ENCODE measurements at places on chromosomes 3 and 15.

DNA sequence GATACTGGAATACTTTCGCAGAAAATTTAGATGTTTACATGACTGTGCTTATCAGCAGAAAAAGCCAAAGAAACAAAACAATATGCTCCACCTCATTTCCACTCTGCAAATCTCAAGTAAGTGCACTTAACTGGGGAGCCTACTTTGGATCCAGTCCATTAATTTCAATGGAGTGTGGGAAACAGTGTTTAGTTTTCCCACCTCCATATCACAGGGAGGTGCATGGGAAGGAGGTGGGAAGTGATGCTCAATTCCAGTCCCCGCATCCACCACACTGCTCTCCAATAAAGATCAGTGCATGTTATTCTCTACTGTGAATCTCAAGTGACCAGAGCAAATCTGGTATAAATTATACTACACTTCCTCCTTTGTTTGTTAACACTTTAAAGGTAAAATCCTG, 2.9 kb downstream of the NEDD4 start:
- no peak for DNase-seq

DNA sequence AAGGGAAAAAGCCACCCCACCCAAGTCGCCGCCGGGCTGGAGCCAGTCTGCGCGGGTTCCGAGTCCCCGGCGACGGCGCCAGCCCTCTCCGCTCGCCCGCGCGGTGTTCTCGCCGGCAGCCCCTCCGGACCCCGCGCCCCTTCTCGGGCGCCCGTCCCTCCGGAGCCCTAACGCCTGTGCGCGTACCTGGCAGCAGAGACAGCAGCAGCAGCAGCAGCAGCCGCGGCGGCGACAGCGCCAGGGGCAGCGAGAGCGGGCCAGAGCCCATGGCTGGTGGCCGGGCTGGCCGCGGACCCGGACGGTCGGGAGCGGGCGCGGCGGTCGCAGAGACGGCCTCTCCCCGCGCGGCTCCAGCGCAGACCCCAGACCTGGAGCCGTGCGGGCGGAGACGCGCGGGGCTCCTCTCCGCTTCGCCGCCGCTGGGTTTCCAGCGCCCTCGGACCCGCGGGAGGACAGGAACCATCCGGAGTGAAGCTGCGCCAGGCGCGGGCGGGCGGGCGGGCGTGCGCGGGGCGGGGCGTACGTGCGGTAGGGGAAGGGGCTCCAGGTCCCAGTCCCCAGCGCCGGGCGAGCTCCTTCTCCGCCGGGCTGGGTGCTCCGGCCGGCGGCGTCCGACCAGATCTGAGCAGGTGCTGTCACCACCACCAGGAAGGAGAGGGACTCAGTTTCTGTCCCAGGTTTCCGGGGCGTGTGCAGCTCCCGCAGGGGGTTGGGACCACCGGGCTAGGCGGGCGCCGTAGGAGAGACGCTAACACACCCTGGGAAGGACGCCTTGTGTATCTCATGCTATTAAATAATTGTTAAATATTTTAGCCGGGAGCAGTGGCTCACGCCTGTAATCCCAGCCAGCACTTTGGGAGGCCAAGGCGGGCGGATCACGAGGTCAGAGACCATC, at the start of gene CHRNA3:
CHRNA3 (minus strand) TSS at position 470 of the 895 bp plus-strand sequence; CDS start at position 268, 202 bp downstream.
- DNase-seq, result no peak

DNA sequence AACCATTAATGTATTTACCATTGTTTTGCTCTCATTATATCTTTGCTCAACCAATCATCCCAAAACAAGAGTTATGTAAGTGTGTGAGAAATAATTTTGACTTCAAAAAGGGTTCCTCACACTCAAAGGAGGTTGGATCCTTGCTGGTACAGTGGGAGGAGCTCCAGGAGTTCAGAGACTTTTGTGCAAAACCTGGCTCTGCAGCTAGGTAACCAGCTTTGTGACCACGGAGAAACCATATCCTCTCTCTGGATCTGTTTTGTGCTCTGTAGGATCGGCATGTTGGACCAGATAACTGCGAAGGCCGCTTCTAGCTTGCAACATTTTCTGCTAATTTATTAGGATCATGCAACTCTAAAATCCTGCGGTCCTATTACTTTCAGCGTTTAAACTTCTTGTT, 128.6 kb upstream of the LIPC start:
- DNase-seq, result no peak

DNA sequence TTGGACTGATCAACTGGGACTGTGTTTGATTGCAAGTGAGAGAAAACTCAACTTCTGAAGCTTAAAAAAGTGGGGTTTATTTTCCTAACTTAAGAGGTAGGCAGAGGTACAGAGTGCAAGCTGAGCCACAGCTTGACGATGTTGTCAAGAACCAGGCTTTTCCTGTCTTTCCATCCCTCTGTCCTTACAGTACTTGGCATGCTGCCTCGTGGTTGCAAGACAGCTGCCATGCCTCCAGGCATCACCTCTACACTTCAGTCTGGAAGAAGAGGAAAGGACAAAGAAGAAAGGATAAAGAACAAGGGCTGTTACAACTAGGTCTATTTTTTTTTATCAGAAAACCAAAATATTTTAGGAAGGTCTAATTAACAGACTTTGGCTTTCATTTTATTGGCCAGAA, 51.8 kb upstream of the GALNT15 start:
- DNase-seq, result no peak

GRCh38 chr15:57598346-57598745, 6.6 kb downstream of the MYZAP start:
- no peak for DNase-seq

GRCh38 chr15:85692873-85693272, 101.9 kb downstream of the KLHL25 start:
- no peak for DNase-seq

DNA sequence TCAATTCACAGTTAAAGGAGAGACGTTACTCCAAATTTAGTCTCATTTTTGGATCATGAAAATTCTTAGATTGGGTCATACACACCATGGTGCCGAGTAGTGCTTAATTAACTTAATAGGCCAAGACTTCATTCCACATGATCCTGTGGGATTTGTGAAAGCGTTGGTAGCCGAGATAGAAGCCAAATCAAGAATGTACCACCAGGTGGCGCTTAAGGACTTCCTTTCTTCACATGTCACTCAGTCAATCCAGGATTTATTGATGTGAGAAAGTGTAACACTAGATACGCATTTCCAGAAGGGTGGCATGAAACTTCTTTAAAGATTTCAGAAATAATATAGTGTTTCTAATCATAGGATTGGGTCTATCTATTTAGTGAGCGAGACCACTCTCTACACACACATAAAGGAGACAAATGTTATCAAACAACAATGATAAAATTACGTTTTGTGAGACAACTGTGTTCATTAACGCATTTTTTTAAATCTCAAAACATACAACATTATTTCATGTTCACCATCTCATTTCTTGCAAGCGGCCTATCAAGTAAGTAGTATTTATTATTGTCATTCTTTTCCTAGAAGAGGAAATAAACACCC, 436.1 kb downstream of the CHL1 start:
- DNase-seq, result peak; percentile 75

GRCh38 chr3:53790470-53790869, 55.7 kb downstream of the CHDH start:
- no peak for DNase-seq

DNA sequence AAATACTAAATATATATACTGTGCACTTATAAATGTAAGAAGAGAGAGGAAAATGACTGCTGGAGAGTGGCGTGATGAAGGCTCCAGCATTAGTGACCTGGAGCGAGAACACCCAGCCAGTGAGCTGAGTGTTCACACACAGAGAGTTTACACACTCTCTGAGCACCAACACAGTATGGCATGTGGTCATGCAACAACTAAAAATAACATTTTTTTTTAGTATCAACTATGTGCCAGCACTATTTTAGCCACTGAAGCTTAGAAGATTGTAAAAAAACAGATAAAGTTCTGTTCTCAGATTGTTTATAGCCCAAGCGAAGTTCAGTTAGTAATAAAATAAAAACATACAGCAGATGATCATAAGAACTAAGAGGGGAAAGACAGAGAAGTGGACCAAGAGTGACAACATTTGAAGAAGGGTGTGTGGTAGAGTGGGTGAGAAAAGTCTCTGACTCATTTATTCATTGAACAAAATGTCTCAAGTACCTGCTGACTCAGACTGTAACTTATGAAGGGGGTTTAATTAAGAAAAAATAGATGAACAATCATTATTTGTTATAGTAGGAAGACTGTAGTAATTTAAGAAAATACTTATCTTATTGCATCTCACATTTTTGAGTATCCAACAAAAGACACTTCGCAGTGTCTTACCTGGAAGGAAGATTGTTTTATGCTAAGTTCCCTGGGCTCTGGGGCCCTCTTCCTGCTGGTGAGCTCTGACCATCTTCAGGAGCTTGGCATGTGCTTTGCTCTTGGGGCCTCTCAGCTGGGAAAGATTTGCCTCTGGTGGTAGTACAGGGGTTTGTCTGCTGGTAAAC, 43.8 kb downstream of the GAP43 start:
- no peak for DNase-seq

GRCh38 chr3:27022096-27022761, 347.0 kb downstream of the NEK10 start:
- peak; percentile 13 for DNase-seq

GRCh38 chr15:48052946-48053345, 67.8 kb upstream of the SLC24A5 start:
- DNase-seq, result no peak

GRCh38 chr15:77863491-77864105, 213.9 kb downstream of the TBC1D2B start:
- no peak for DNase-seq

DNA sequence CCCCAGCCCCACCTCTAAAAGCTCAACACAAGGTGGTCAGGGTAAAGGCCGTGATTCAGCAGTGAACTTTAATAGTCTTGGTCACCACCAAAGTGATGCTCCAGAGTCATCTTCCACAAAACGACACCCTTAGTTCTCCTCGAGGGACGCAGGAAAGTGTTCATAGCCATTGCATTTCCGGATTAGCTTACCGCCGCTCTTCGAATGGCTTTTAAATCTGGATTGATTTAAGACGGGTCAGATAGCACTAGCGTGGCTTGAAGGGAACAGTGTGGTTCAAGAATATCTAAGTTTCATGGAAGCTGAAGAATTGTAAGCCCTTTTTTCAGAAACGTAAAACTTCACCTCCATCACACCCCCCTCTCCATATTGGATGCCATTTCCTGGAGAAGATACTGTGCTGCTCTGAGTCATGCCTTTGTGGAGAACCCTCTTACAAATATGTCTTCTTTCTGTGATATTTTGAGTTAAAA, 829 bp downstream of the RNF7 start:
- DNase-seq, result no peak

GRCh38 chr3:144816323-144816722, 844.7 kb downstream of the DIPK2A start:
- DNase-seq, result no peak

GRCh38 chr3:81416812-81417211, 344.6 kb downstream of the GBE1 start:
- no peak for DNase-seq

GRCh38 chr15:60172143-60172542, 168.0 kb downstream of the FOXB1 start:
- DNase-seq, result no peak

GRCh38 chr15:63938486-63939061, 104.8 kb upstream of the HERC1 start:
- no peak for DNase-seq

GRCh38 chr15:87752250-87752951, 504.1 kb downstream of the NTRK3 start:
- DNase-seq, result no peak

DNA sequence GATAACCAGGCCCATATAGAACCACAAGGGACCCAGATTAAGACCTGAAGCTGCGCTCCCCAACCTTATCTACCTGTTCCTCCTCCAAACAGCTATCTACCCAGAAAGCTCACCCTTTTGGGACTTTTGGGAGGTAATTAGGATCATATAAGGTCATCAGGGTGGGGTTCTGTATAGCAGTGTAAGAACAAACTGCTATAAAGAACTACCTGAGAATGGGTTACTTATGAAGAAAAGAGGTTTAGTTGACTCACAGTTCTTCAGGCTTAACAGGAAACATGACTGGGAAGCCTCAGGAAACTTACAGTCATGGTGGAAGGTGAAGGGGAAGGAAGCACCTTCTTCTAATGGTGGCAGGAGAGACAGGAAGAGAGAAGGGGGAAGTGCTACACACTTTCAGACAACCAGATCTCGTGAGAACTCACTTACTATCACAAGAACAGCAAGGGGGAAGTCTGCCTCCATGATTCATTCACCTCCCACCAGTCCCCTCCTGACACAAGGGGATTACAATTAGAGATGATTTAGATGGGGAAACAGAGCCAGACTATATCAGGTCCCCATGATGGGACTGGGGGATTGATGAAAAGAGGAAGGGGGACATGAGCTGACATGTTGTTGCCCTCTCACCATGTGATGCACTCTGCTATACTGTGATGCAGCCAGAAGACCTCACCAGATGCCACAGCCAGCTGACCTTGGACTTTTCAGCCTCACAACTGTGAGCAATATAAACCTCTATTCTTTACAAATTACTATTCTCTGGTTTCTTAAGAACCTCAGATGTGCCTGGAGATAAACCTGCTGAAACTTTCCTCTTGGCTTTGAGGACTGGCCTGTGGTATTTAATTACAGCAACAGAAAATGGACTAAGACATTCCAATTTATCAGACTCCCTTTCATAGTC, 15.3 kb upstream of the FMN1 start:
- no peak for DNase-seq

DNA sequence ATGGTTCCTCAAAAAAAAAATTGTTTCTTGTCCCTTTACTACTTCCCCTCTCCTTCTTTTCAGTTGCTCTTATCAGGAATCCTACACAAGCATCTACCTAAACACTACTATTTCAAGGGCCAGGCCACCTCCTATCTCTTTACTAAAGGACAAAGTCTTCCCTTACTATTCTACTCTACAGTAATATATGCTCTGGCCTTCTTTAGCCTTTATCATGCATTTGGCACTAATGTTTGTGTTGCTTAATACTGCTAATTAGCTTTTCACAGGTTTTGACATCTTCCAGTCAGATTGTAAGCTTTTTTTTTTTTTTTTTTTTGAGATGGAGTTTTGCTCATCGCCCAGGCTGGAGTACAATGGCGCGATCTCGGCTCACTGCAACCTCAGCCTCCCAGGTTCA, 5.3 kb downstream of the CEP19 start:
- no peak for DNase-seq

- DNase-seq, result no peak
These were observed 4.2 kb downstream of the UBAP1L start for GRCh38 chr15:65110676-65111292.

DNA sequence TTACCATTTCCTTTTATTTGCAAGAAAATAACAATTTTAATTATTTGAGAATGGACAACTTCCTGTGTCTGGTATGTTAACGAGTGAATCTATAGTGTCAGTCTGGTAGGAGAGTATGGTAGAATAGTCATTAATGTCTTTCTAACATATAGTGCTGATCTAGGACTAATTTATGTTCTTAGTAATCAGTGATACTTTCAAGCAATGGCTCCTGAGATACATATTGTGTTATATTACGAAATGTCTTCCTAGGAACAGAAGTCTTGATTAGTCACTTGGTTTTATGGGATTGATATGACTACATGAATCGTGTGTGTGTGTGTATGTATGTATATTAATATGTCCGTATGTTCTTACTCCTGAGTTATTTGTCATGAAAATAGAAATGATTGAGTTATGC, 66.6 kb upstream of the PAQR5 start:
- DNase-seq, result no peak

DNA sequence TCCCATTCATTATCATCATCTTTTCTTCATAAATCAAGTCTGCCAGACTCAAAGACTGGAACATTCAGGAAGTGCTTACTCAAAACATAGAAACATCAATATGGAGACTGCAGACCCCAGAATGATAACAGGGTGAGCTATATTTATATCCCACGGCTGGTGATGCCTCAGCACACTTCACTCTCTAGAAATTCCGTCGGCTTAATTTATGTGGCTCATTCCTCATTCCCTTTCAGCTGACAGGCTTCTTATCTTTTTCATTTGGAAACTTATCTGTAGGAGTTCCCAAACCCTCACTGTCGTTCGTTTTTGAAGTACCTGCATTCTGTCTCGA, 45.5 kb downstream of the RFTN1 start:
- no peak for DNase-seq

Data from globus pallidus (tissue), 1 donor.